ENCODE measurements at places on chromosomes 2 and 18.

DNA sequence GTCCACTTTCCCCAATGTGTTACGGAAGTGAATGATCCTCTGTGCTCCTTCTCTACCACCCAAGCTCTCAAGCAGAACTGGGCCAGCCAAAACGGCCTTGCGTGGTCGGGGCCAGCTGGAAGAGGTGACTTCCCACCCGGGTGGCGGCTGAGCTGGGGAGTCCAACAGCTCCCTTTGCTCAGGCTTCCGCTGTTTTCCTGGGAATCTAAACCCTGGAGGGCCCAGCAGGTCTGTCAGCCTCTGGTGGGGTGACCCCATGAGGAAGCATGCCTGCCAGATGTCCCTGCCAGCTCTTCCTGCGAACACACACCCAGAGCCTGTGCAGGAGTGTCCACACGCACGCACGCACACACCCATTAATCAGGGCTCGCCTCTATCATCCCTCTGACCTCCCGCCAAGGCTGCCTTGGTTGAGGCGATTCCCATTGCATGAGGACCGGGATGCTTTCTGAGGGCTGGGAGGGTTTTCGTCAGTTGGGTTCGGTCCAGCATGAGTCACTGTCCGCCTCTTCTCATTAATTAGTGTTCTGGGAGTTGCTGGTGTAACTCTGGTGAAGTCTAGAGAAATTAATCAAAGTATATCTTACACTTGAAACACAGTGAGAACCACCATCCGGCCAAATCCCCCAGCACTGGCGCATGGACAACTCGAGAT, 90.6 kb downstream of the TWIST2 start:
- DNase-seq: no peak

DNA sequence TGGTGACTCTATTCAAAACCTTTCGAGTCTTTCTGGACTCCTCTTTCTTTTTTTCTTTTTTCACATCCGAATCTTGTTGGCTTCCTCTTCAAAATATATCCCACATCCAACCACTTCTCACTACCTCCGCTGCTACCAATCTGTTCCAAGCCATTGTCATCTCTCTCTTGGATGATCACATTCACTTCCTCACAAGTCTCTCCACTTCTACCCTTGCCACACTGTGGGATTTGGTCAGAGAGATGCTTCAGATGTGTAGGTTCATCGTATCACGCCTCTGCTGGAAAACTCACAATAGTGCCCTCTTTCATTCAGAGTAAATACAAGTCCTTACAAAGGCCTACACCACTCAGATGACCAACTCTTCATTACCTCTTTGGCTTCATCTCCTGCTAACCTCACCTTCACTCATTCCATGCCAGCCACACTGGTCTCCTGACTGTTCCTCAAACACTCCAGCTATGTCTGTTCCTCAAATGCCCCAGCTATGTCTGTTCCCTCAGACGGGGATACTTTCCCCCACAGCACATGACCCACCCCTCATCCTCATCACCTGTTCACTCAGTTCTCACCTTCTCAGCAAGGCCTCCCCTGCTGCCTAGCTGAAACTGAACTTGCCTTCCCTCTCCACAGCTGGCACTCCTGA, 67.2 kb upstream of the PELI1 start:
- DNase-seq: no peak

DNA sequence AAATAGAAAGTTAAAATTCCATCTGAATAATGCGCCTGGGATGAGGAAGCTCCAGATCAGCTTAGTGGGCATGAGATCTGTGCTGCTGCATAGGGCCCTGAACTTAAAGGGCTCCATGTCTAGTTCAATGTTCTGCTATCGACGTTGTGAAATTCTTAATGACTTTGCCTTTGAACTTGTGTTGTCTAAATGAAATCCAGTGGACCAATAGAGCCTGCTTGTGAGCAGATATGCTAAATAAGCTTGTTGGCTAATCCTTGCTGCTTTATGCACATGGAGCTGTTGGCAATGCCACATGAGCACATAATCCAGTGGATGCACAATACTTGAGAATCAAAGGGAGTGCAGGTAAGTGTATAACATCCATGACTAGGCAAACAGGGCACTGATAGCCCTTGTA, 228.6 kb downstream of the TNS1 start:
- DNase-seq: no peak

DNA sequence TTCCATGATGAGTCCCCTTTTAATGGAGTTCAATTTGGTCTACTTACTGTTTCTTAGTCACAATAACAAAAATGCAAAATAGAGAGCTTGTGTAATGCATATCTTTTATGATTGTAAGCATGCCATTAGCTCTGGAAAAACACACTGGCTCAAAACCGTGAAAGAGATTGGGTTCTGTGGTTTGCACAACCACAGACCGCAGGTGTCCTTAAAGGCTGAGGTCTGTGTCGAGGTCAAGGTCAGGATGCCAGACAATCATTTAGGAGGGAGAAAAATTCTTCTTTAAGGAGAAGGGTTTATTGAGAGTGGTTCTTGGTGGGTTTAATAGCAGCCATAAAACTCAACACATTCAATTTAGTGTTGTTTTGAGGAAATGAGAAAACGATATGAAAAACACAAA, 487.2 kb downstream of the GALR1 start:
- DNase-seq: no peak

- no peak for DNase-seq
Observed at GRCh38 chr2:33358878-33359277, 117.6 kb upstream of the RASGRP3 start.

- DNase-seq: no peak
Observed at GRCh38 chr18:49691177-49691608, 122.1 kb downstream of the ACAA2 start.

GRCh38 chr18:51168960-51169662, 28.4 kb downstream of the MEX3C start:
- DNase-seq: no peak

DNA sequence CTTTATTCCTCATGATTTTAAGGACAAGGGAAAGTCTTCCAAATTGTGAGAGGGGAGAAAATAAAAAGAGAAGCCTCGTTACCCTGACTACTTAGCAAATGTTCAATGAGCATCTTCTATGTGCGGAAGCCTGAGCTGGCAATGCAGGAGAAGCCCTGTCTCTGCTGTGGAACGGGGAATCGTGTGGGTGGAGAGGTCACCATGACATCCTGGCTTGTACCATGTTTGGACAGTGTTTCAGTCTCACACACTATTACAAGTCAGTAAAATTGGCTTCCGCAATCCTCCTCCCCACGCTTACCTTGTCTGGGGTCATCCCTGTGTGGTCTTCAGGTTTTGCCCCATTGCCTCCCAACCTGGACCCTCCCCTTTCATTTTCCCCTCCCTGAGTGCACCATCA, 65.0 kb upstream of the PPM1B start:
- DNase-seq: no peak

GRCh38 chr2:235468978-235469655, 24.7 kb upstream of the AGAP1 start:
- DNase-seq: no peak

DNA sequence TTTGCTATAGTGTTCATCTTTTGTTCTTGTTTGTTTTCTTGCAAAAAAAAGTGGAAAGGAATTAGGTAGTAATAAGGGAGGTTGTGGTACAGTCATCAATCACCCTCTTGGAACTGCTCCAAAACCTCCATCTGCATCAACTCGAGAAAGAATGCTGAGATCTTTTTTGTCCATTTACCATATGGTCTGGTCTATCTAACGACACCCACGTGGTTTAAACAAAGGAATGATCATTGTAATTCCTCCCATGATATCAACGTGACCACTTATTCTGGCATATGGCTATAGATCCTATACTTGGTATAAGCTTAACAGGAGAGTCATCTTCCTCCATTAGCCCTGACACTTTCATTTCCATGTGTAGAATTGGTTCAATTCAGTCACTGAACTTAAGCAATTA, 1025.3 kb upstream of the NXPH2 start:
- no peak for DNase-seq

DNA sequence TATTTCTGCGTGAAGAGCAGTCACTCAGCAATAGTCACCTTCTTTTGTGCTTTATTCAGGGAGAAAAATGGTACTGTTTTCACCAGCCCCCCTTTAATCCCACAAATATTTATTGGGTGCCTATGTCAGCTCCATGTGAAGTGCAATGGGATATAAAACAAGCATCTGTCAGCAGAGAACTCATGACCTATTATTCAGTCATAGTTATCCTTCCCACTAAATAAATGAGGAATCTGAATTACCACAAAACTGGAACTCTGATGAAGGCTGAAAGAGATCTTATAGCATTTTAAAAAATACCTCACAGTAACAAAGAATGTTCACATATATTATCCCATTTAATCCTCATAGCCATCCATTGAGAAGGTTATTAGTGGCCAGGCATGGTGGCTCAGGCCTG, 45.8 kb downstream of the DHX57 start:
- DNase-seq: no peak

DNA sequence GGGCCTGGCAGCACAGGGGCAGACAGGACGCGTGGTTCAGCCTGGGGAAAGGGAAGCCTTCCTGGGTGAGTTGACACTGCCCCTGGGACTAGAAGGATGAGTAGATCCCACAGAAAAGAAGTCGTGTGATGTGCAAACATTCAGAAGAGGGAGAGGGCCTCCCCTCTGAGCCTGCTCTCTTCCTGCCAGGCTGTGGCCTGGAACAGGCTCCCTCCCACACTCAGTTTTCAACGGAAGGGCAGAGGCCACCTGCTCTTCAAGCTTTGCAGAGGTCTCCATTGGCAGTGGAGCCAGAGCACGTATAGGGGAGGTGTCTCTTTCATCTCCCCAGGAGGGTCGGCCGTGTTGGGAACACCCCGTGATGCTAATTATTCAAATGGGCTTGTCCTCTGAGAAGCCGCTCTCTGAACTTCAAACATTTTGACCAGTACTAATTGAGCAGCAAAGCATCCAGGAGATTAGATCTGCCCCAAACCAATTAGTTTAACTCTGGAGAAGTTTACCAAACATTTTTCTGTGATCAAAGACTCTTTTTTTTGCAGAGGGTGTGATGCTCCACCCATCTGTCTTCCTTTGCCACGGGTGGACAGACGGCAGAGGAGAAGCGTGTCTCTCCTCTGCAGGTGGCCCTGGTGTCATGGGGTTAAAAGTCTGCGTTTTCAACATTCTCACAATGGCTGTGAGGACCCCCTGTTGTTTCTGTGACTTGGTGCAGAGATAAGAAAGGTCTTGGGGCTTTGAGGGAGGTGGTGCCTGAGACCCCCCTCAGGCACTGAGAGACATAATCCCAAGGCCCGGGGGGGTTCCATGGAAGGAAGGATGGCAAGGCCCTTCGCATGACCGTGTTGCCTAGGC, 29.5 kb upstream of the ODC1 start:
- DNase-seq: no peak

DNA sequence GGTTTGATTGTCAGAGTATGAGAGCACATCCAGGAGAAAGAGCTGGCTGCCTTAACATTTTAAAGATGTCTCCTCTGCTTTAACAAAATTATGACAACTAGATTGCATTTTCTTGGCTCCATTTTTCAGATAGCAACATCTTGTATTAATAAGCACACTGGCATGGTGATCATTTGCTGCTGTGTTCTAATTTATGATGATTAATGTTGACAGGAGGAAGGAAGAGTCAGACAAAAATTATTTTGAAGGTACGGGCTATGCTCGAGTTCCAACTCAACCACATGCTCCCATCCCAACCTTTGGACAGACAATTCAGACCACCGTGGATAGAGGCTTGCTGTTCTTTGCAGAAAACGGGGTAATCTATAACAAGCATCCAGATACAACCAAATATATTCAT, 98.2 kb upstream of the TTC39C start:
- DNase-seq: no peak

DNA sequence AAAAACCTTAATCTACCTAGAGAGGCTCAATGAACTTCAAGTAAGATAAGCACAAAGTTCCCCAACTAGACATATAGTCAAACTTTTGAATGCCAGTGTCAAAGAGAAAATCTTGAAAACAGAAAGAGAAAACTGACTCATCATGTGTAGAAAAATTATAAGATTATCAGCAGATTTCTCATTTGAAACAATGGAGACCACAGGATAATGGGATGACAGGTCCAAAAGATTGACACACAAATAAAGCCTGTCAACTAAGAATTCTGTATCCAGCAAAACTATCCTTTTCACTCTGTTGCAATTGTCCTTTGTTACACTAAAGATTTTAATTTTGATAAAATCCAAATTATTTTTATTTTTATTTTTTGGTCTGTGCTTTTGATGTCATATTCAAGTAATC, 61.6 kb downstream of the COPS8 start:
- DNase-seq: no peak

GRCh38 chr2:227308784-227309183, 16.3 kb upstream of the MFF start:
- no peak for DNase-seq

GRCh38 chr2:170690640-170691039, 24.5 kb upstream of the SP5 start:
- DNase-seq: no peak

- DNase-seq: no peak
Observed at GRCh38 chr2:200655918-200656580, 70.2 kb downstream of the AOX1 start.

DNA sequence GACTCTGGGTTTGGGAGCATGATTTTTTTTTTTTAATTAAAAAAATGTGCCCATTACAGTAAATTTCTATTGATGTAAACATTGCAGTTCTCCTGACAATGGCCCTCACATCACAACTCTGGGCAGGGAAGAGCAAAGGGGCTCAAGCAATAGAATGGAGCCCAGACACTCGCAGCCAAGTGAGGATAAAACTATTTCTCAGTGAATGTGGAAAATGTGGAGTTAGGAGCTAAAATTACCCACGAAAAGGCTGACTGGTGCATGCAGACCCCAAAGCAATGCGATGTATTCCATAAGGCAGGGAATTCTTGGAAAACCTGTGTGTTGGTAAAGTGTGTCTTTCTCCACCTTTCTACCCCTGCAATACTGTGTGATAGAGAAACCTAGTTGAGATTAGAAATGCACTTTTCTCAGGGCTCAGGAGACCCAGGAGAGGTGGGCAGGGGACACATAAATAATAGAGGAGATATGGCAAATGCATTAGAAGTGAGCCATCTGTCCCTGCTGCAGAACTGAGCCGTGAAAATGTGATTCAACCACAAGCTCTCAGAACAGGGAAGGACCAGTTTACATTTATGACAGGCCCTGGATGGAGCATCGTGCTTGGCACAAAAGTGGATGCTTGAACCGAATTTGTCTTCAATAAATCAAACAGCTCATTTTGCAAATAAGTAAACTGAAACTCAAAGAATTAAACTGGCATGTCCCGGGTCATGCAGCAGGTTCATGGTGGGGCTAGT, 100.1 kb downstream of the MYCN start:
- DNase-seq: no peak

GRCh38 chr18:61876899-61877298, 15.9 kb downstream of the RNF152 start:
- DNase-seq: no peak

DNA sequence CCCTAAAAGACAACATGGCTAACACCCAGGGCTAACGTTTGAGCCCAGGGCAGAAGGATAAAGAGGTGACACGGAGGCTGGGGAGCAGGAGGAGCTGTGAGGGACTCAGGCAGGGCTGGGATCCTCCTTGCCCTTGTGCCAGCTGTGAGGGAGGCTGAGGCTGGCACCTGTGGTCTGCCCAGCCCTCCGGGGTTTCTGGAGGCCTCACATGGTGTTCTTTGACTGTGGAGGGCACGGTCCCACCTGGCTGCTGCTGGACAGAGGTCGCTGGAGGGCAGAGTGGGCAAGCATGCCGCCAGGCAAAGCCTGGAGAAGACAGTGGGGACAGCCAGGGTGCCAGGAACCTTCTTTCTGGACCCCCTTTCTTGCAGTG, 26.8 kb upstream of the CNNM3 start:
- DNase-seq: no peak

GRCh38 chr2:18959952-18960717, 370.8 kb upstream of the NT5C1B start:
- DNase-seq: no peak

GRCh38 chr2:101124643-101125366, 26.4 kb downstream of the TBC1D8 start:
- DNase-seq: no peak

GRCh38 chr2:31226266-31226665, 7.7 kb upstream of the EHD3 start:
- DNase-seq: no peak
